ENCODE measurements at places on chromosomes 3 and 15.

DNA sequence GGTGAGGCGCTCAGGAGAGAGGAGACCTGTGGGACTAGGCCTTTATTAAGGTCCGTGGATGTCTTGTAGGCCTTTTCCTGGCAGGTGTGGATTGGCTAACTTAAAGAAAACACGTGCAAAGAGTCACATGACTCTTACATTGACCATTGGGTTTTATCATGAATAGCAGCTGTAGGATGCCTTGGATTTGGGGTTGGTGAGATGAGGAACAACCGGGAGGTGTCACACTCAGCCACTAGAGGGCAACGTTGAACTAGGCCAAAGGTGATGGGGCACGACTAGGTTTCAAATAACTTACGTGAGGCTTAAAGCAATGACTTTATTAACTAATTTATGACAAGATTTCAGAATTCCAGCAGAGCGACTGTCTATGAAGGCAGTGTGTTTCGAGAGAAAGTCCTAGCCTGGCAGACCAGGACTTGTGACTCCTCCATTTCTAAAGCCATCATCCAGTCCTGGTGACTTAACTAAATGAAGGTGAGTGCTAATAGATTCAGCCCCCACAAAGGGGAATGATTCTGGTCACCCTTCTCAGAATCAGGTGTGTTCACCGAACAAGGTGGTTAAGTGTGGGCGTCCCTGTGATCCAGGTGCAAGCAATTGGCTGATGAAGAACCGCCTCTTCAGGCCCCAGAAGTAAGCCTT is 345.6 kb downstream of the MCTP2 start:
- DNase-seq, result no peak

- DNase-seq, result no peak
These were observed 24.6 kb downstream of the TRA2B start for GRCh38 chr3:185912929-185913901.

DNA sequence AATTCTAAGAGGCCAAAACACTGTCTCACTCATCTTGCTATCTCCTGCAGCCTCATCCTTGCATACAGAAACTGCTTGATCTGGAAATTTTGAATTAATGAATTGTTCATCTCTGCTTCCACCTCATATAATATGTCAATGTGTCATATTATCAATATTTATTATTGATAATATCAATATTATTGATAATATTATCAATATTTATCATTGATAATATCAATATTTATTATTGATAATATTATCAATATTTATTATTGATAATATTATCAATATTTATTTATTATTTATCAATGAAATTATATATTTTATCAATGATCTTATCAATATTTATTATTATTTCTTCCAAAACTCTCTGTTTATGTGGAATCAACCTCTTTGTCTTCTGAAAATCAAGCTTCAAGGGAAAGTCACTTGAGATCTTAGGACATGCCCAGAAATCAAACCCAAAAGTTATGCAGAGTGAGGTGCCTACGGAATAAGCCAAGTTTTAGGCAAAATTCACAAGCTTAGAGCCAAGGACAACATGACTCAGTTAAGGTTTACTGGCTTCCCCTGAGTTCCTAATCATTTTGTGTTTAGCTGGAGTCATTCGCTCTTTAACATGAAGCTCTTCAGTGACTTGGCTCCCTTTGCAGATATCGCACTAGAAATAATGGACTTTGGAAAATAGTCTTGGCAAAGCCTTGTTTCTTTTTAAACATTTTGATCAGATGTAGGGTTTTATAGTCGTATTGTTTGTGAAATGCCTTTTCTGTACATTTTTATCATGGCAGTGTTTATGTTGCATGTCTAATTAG is 297.1 kb upstream of the RARB start:
- DNase-seq, result no peak

DNA sequence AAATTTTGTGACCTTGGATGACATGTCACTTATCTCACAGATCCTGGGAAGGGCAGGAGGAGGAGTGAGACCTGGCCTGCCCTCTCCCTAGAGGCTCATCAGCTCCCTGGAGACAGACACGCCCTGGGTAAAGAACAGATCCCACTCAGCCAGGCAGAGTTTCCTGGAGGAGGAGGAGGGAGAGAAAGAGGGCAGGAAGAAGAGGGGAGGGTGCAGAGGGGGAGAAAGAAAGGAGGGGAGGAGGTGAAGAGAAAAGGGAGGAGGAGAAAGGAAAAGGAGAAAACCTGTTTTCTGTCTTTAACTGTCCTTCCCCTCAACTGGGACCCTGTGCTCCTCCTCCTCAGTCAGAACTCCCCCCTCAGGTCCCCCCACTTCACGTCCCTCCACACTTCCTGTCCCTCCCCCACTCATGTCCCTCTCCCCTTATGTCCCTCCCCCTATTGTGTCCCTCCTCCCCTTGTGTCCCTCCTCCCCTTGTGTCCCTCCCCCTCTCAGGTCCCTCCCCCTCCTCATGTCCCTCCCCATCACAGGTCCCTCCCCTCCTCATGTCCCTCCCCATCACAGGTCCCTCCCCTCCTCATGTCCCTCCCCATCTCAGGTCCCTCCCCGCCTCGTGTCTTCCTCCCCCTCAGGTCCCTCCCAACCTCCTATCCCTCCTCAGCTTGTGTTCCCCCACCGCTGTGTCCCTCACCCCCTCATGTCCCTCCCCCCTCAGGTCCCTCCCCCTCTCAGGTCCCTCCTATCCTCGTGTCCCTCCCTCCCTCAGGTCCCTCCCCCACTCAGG is 52.3 kb upstream of the CGNL1 start:
- DNase-seq, result no peak

DNA sequence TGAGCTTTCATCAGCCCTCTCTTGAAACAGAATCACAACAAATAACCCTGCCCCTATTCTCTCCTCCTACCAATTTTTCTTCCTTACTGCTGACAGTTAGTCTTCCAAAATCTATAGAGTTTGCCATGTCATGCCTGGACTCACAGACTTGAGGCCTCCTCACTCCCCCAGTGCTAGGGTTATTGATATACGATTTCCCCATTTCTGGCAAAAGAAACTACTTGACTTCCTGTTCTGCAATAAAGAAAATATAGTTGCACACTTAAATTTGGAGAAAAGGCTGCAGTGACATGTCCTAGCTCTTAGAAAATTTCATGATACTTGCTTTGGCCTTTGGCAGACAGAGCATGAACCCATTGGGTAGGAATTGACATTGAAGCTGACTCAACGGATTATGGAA is 75.9 kb downstream of the CYP19A1 start:
- no peak for DNase-seq

DNA sequence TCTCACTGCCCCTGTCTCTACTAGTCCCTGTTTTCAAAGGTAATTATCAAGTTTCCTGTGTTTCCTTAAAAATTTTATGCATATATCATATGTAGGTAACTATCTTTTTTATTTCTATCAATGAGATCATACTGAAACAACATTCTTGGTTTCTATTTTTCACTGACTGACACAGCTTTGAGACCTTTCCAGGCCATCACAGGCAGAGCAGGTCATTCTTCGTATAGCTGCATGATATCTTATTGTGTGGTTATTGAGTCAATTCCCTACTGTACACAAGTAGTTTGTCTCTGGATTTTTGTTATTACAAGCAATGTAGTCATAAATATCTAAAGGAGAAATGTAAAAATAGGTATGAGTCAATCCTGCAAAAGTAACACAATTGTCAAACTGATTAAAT is 169.6 kb downstream of the CFAP20DC start:
- DNase-seq, result no peak

DNA sequence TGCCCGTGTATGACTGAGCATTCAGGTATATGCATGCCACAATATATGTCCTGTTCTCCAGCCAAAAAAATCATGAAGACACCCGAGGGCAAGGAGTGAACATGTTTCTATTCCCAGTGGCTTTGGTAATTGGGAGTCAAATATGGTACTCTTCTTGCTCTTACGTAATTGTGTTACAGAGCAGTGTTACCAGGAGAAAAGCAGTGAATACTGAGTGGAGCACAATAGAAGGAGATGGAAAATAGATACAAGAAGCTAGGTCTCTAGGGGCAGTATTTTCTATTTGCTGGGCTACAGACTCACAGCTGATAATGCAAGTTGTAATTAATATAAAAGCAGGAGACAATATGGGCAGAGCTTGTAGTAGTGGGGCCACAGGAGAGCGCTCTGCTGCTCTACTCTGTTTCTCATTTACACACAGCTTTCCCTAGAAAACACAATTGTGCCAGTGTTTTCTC is 13.2 kb downstream of the MEIS2 start:
- no peak for DNase-seq

DNA sequence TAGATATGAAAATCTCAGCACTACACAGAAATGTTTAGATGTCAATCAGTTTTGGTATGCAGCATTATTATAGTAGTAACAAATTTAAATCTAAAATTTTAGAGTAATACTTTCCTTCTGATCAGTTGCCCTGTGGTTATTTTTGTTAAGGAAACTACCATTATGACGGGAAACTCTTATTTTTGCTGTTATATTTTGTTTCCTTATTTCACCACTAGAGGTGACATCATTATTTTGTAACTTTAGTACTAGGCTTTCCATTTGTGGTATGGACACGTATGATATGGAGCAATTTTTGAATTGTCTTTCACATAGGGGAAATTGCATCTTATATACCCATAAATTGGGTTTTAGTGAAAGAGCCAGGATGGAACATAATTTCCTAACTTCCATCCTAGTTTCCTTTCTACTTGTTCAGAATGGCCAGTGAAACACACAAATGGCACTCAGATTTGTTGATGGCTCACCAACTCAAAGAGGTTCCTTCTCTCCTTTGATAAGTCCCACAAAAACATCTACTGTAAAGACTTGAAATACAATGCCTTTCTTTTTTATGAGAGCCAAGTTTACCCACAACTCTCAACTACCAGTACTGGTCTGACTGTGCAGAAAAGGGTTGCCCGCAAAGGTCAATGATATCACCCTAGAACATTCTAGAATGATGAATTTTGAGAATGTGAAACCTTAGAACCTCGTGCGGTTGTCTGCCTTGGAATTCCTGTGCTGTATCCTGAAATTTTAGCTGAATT is 19.4 kb upstream of the PPP4R2 start:
- DNase-seq, result no peak

DNA sequence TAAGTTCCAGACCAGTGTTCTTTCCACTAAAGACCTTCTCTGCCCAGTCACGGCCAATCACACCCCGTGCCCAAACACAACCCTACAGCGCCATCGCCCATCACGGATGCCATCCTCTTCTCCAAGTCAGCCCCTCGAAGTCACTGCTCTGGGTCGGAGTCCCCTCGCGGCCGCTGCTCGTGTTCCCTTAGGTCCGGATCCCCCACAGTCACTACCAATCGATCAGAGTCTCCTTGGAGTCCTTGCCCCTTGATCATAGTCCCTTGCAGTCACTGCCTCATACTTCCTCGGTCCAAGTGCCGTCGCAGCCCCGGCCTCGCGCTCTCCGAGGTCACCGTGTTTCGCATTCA is 461 bp downstream of the PCYT1A start:
- DNase-seq, result no peak

- no peak for DNase-seq
These were observed 120.2 kb downstream of the EPHA3 start for GRCh38 chr3:89227634-89228033.

- DNase-seq, result no peak
These were observed 187.3 kb upstream of the TSC22D2 start for GRCh38 chr3:150220799-150221198.

- DNase-seq, result no peak
These were observed 12.9 kb downstream of the DZIP3 start for GRCh38 chr3:108602249-108602934.

GRCh38 chr15:39922462-39923092 is 2.5 kb upstream of the GPR176 start:
- DNase-seq, result no peak

DNA sequence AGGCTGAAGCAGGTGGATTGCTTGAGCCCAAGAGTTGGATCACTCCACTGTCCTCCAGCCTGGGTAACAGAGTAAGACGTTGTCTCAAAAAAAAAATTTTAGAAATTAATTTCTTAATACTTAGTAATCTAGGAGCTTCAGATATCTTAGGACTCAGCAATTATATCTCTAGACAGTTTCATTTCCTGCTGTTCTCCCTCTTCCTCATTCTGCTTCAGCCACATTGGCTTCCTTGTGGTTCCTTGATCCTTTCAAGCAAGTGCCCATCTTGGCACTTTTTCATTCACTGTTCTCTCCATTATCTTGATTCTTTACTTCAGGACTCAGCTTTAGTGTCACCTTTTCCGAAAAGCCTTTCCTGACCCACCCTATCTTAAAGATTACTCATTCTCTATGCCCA is 22.5 kb downstream of the TMEM202 start:
- DNase-seq, result no peak

DNA sequence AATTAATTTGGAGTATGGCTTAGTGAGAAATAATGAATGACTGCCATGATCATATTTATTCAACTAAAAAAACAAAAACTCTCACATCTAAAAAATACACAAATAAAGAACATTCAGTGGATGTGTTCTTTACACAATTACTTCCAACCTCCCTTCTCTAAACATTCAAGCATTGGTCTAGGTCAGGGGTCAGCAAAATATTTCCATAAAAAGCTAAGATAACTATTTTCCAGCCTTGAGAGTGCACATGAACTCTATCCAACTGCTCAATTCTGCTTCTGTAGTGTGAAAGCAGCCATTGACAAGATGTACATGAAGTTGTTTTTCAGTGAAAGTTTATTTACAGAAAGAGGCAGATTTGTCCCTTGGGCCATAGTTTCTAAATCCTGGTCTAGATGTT is 406.3 kb downstream of the MAGI1 start:
- DNase-seq, result no peak

DNA sequence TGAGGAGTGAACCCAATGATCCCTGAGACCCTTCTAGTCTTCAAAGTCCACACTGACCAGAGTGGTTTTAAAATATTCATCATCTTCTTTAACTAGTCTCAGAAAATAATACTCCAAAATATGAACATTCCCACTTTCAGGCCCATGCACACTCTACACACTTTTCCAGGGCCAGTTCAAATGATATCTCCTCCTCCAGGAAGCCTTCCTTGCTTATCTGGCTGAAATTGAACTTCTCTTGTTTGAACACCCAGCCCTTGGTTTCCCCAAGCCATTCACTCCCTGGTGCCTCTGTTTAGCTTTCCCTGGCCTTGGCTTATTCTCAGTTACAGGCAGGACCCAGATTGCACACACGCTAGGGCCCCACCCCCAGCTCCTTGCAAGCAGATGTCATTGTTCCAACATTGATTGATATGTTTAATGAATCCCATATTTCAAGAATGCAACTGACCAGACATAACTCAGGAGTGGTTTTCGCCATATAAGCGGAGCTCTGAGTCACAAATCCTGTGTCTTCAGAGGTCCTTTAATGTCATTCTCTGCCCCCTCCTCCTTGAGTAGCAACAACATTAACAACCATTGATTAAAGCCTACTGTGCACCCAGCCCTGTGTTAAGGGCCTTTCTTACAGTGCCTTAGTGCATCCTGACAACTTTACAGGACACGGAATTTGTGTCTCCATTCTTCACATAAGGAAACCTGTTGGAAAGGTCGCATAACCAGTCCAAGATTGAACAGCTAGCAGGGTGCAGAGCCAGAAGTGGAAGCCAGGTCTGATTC is 2.1 kb downstream of the ITGA11 start:
- DNase-seq, result no peak

DNA sequence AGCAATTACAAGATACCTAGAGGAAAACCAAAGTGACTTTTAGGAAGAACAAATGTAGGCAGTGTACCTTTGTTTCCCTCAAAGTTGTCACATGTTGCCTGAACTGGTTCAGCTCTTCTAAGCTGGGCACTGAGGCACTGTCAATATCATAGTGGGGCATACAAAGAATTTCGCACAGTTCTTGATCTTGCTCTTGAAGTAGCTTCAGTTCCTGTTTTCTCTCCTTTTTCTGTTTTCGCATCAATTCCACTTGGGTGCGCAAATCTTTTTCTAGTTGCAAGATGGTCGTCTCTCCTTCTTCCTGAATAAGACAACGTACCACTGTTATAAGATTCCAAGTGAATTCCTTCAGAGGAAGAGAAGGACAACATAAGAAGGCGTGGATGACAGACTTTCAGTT is 12.7 kb downstream of the PRC1 start:
- no peak for DNase-seq
